ENCODE measurements at places on chromosomes 7 and 10. TPM values are rescaled to one million over a fixed set of nuclear protein-coding genes. Genes with fewer than 3 reads are reported as not detected.

Gene PPP1R3C
- 3.2 TPM for polyA plus RNA-seq

Gene ZEB1
- polyA plus RNA-seq, result 0.96 TPM

GRCh38 chr7:66460921-66461361, 167.7 kb upstream of the KCTD7 start:
- DNase-seq, result no peak

DNA sequence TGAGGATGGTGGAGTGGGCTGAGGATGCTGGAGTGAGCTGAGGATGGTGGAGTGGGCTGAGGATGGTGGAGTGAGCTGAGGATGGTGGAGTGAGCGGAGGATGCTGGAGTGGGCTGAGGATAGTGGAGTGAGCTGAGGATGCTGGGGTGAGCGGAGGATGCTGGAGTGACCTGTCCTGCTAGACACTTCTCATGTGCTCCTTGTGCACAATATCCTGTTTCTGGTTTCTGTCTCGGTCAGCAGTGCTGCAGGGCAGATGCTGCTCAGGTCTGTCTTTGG, 29.2 kb downstream of the ANXA8 start:
- DNase-seq, result no peak

GRCh38 chr10:50322077-50322476, 70.8 kb upstream of the ASAH2 start:
- DNase-seq, result no peak

Data from keratinocyte (primary cell).